ENCODE measurements at places on chromosomes 11 and 22.

DNA sequence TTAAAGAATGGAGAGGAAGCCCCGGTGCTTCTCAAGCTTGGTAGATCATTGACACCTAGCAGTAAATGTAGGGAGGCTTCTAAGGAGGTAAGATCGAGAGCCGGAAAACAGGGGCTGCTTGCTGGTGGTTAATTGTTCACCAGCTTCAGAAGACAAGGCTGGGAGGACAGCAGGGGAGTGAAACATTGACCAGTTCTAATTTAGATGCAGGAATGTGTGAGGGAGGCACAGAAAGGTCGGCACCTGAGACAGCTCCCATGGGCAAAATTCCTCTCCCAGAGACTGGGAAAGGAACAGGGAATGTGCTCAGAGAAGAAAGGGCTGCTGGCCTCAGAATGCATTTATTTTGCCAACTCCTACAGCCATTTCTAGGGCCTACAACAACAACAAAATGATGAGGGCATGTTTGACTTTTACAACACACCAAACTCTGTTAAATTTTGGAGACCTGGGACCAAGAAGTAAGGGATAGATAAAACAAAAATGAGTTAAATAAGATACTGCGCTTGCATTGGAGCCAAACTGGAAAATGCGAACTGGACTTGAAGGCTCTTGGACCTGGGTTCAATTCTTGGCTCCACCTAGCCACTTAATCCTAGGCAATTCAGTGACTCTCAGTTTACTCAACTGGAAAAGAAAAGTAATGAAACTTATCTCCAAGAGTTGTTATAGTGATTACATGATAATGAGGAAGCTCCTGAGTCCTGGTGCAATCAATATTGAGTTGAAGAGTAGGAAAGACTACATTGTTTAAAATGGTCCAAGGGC is 31.0 kb downstream of the FZD4 start:
- DNase-seq: no peak

DNA sequence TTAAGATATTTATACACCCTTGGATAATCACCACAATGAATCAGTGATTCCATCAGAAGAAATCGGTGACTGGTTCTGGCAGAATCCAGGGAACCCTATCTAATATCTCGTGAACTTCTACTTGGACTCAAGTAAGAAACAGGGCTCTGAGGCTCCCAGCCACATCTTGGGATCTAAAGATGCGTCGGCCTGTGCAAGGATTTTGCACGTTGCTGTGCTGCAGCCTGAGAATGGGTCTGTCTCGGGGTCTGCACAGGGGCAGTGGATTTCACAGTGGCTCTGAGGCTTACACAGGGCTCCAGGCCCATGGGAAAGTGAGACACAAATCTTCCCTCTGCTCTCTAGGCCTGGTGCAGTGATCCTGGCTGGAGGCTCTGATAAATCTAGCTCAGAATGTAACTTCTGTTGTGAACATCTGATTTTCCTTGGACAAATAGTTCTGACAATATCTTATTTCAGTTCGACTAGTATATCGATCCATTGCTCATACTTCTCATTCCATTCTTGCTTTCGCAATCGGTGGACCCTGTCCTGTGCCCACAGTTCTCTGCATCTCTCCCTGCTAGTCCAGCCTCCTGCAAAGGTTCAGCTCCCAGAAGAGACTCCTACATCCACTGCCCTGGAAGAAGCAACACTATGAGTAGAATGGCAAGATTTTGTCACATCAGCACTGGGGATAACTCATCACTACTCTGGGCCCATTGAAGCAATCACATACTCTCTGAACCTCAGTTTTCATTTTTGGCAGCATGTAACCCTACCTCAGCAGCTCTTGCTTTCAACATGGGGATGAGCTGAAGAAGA is 105.5 kb upstream of the TOP3B start:
- DNase-seq: no peak

DNA sequence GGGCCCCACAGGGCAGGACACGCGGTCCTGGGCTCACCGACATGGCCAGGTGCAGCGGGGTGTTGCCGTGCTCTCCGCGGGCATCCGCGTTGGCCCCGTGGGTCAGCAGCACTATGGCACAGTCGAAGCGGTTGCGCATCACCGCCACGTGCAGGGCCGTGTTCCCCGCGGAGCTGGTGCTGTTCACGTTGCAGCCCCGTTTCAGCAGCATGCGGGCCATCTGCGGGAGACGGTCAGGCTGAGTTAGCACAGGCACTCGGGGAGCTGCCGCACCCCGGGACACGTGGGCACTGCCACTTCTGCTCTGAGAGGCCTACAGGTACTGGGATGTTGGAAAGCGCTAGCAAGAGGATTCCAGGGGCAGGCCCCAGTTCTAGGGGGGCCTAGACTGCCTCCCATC is 22.3 kb upstream of the BAIAP2L2 start:
- DNase-seq: no peak

DNA sequence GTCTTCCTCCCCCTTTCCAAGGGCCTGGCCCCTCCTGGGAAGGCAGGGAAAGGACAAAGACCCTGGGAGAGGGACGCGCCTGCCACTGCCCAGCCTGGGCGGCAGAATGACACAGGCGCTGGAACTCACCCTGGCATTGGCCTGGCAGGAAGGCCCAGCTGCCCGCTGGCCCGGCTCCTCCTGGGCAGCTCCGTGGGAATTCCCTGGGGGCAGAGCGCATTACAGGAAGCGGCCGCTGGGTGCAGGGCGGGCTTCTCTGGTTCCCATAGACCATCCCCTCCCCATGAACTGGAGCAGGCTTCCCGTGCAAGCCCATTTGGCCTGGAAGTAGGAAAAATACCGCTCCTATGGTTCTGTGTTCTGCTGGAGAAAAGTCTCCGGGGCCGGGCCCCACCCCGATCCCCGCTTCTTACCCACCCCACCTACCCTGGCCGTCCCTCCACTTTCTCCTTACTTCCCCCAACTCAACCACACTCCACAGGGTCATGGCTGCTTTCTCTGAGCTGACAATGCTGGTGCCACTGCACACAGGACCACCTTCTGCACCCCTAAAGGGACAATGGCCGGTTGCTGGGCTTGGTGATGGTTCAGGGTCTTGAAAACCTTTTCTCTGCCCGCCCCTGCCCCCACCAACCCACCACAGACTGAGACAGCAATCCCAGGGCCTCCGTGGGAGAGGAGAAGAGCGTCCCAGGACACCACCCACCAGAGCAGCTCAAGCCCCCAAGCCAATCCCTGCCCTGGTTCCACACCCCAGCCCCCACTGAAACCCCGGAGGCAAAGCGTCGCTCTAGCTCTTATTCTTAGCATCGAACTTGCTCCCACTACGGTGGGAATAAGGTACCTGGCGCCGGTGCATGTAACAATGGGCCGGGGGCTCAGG is 58.9 kb downstream of the LINC01488 start:
- DNase-seq: no peak

DNA sequence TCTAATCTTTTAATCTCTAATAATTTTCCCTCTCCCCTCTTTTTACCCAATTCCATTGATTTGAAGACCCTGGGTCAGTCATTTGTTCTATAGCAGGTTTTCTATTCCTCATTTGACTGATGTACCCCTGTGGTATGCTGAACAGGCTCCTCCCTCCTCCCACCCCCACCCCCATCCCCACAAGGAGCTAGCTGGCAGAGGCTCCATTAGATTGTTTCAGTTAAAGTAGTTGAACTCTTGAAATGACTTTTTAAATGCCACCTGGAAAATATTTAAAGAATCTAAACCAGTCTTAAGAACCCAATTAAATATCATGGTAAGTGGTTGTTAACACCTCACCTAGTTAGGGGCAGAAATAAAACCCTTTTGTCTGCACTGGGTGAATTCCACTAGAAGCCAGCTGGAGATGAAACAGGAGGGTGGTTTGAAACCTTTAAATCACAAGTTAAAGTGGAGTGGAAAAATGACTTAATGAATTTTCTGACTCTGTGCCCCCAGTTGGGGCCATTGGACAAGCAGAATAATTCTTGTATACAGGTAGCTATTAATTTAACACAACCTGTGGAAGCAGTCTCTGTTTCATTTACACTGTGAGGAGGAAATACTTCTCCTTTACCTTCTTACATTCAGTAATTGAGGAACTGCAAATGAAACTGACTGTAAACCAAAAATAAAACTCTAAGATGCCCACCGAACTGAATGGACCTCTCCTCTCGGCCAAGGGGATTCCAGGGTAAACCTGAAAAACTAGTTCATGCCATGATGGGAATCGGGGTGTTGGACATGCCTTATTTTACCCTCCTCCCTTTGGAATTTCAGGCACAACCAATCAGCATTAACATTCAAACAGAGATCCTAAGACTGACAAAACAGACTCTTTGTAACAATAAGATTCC is 30.7 kb downstream of the PRR5L start:
- no peak for DNase-seq
